ENCODE measurements at places on chromosomes 1 and 21.

DNA sequence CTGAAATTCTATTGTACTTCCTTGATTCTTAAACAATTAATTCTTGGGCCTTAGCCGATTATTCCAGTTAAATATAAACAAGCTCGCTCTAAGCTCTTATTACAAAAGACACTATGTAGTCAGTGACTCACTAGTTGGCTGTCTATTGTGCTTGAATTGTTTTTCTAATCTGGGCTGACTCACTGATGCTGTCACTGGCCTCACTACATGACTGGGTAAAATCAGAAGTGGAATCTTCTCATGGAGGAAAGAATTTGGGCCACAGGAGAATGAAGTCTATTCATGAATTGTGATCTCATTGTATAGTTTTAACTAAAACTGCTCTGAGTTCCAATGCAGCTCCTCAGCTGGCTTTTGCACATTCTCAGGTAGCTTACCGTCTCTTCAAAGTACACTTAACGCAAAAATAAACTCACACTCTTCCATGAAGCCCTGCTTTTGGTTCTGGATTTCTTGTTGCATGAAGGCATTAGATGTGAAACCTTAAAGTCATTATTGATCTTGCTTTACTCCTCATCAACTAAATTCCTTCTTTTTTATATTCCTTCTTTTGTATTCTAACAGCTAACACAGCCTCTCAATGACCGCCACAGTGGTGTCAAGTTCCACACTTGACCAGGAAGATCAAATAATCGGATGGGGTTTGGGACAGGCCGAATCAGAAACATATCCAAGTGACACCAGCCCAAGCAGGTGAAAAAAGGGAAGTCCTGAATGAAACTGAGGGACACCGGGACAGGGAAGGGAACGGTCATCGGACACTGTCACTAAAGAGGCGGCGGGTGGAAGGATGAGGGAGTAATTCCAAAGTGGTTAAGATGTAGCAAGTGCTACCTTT is 80.9 kb upstream of the LBR start:
- peak; percentile 79 for DNase-seq

- no peak for DNase-seq
Observed at GRCh38 chr1:6271554-6271953, 10.7 kb upstream of the GPR153 start.

DNA sequence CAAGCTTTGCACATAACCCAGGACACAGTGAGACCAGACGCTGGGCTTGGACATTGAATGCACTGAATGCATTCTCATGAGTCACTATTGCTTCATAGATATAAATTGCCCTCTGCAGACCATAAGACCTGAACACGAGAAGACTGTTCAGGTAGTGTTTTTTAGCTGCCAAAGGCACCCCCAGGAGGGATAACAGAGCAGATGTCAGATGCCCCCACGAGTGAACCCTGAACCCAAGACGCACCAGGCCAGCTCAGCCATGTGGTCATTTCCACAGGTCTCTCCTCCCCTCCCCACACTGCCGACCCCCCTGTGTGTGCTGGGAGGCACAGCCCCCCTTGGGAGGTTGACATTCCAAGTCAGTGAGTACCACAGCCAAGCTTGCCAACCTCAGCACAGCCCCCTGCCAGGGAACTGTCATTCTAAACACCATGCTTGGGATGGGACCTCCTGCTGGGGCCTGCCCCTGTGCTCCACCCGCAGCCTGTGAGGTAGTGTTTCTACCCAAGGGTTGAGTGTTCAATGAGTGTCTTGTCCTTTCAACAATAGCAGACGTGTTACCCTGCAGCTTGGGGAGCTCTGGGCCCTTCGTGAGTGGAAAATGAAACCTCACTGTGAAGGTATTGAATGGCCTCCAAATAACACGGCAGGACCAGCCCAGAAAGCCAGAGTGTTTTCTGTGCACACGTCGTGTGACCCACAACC is 68.2 kb downstream of the PSMG1 start:
- DNase-seq, result no peak

- DNase-seq, result no peak
Observed at GRCh38 chr1:230510496-230510895, 84.4 kb upstream of the PGBD5 start.

GRCh38 chr1:109914587-109915240 is 4.1 kb downstream of the CSF1 start:
- DNase-seq, result no peak

DNA sequence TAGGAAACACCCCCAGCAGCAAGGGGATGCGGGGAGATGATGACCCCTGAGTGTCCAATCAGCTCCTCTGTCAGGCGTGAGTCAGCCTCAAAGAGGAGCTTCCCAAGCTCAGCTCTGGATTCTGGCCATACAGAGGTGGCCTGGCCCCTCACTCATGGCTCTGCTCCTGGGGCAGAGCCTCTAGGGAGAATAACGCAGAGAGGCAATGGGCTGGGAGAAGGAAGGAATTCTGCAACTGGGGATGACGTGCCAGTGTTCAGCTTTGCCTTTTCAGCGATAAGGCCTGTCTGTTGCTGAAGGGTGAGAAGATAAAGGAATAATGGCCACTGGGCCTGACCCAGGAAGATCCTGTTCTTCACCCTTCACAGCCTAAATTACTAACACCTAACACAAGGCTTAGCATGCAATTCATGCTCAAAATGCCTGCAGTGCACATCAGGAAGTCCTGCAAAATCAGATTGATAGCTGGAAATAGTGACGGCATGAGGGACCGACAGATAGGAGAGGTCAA is 92.2 kb downstream of the TBX19 start:
- DNase-seq, result no peak

GRCh38 chr1:220566869-220567268 is 38.9 kb downstream of the MARK1 start:
- no peak for DNase-seq

DNA sequence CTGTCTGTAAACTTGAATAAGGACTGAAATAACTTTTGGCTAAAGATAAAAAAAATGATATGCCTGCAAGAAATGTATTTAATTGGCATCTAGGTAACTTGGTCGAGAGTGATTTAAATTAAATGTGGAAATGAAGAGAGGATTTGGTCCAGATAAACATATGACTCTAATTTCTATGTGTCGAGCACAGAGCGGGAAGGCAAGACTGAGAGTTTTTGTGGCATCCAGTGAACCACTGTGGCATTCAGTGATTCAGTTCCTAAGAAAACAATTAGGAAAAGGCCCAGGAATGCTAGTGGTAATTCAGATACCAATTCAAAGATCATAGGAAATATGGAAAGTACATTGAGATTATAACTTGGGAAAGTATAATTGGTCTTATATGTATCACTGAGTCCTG is 39.6 kb downstream of the PDE4B start:
- DNase-seq, result no peak

DNA sequence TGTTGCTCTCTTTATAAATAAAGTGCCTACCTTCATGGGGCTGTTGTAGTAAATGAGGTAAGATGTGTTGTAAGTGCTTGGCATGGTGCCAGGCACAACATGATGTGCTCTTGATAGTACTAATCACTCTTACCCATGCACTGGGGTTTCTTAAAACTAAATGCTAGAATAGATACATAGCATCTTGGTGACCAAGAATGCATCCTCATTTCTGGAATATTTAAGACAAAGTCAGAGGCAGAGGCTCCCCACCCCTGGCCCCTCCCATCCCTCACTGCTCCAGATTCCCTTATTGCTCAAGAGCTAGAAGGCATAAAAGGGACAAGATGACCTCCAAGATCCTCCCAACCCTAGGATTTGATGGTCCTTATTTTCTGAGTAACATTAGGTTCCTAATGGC is 61.3 kb downstream of the GLUL start:
- DNase-seq, result no peak

GRCh38 chr1:69587391-69587790 is 19.7 kb downstream of the LRRC7 start:
- DNase-seq, result no peak

- DNase-seq, result no peak
Observed at GRCh38 chr1:56508523-56508983, 70.8 kb downstream of the PLPP3 start.

DNA sequence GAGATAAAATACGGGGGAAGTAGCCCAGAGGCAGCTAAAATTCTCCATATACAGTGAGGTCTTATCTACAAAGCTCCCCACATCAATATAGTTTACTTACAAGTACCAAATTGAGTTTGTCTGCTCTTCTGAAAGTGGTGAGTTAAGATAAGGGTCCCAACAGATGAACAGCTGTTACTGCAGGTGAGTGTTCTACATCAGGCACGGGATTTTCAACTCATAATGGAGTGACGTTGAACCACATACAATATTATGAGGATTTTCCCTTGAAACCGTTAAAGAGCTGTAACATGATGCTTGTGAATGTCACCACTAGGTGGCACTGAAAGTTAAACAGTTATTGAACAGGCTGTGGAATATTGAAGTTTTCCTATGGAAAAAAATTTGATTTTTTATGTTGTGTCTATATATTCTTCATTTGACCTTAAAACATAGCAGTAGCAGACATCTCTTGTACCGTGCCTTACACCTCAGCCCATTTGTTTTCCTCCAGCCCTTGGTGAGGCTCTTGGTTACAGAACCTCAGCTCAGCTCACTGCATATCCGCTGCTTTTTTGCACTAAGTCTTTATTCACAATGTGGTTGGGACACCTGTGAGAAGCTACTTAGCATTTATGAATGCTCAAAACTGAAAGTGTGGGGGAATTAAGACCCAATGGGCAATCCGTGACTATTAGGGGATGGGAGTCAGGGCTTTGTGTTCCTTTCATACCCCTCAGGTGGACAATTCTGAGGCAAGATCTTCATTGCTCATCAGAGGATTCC is 23.2 kb downstream of the CD1D start:
- peak; percentile 58 for DNase-seq

- DNase-seq, result no peak
Observed at GRCh38 chr1:183636783-183637182, 1.2 kb upstream of the ARPC5 start.

DNA sequence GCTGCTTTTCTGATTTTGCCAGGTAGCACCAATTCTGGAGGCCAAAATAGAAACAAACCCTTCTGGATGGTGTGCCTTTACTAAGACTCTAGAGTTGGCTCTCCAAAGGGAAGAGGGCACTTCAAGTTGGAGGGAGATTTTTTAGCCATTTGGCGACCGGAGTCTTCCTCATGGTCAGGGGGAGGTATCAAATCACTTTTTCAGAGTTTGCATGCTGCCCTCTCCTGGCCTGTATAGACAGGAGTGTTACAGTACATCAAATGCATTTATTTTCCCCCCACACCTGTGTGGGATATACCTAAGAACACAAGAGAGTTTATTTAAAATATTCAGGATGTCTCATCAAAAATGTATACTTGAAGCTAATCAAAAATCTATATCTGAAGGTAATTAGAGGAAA is 3.2 kb downstream of the GREM2 start:
- no peak for DNase-seq

DNA sequence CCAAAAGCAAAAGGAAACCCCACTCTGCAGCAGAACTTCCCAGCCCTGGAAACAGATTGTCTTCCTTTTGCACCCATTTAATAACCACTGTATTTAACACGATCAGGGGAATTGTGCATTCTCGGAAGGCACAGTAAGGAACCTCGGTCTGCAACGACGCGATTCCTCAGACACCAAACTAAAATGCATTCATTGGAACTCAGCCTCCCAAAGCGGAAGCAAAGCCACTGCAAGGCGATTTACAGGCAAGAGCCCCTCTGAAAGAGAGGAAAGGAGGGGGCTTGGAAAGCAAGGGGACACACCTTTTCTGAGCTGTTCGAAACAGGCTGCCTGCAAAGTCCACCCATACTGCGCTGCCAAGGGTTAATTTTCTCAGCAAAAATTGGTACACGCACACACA is 297.7 kb downstream of the OMA1 start:
- no peak for DNase-seq

DNA sequence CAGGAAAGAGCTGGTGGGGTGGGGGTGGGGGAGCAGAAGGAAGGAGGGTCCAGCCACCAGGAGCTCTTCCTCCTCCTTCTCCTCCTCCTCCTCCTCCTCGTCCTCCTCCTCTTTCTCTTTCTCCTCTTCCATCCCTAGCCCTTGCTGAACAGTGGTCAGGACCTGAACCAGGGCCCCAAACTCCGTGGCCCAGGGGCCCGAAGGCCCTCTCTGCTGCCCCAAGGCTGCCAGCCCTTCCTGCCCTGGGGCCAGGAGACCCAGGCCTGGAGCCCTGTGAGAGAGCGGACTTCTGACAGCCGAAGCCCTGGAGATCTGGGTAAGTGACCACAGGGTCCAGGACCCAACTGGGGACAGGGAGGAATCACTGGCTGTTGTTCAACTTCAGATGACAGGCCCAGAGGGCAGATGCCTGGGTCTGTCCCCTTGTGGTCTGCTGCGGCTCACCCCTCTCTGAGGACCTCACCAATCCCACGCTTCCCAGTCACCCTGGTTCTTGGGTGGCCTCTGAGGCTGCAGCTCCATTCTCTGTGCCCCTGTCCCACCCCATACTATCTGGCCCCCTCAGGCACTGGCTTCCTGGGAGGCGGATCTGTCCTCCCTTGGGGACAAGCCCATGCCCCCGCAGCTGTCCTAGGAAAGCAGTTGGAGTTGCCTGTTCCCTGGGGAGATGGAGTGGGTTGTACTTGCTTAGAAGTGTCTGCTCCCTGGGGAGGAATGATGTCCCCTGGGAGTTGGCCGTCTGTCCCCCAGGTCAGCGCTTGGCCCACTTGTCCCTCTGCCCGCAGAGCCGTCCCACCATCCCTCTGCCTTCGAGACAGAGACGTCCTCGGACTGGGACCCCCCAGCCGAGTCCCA is 51.8 kb downstream of the VWA5B1 start:
- DNase-seq, result no peak

GRCh38 chr1:2819831-2820730 is 18.6 kb upstream of the TTC34 start:
- no peak for DNase-seq

GRCh38 chr1:1305300-1306069 is 2.2 kb downstream of the ACAP3 start:
- DNase-seq, result no peak

DNA sequence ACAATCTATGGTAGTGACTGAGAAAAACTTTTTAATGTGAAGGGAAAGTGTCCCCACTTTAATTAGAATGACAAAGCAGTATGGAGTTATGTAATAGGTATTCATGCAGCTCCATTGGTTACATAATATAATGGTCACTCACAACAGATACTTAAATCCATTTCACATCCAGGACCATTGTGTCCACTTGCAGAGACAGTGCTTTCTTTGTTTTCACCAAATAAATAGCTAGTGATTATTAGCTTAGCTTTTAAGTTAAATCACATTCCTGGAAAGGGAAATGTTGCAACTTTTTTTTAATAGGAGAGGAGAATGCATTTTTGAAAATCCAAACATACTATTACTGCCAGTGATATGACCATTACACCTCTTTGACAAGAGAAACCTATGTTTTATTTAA is 22.9 kb downstream of the RGL1 start:
- no peak for DNase-seq

All from NCI-H2029 treated with DMSO at 0.1 percent for 48 hours (cell line).